ENCODE measurements at places on chromosomes 11 and 22.
A peak's percentile ranks its signal among the peaks of the same experiment; 100 is the strongest.

DNA sequence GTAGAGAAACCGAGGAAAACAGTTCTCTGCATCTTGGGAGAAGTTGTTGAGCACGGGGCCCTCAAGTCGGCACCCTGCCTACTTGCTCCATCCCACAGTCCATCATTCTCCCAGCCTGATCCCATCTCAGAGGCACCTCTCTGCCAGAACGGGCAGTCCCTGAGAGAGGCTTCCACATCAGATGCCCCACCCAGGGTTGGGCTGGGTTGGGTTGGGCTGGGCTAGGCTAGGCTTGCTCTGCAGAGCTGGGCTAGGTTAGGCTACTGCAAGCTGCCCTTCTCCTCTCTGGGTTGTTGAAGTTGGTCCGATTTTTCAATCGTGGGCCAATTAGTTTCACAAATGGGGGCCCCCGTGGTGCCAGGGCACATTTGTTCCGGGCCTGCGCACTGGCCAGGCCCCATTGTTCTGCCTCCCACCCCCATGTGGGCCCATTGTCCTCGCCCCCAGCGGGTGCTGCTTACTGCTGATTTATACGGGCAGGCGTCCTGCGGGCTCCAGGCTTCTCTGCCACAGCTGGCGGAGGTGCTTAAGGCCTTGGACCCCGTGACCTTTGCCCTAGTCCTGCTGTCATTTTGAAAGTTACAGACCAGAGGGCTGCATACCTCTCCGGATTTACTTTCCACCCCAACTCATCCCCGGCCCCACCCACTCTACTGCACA is 63.7 kb upstream of the NNMT start:
- DNase-seq = no peak

GRCh38 chr22:47163856-47164513 is 401.5 kb downstream of the TBC1D22A start:
- DNase-seq = no peak

DNA sequence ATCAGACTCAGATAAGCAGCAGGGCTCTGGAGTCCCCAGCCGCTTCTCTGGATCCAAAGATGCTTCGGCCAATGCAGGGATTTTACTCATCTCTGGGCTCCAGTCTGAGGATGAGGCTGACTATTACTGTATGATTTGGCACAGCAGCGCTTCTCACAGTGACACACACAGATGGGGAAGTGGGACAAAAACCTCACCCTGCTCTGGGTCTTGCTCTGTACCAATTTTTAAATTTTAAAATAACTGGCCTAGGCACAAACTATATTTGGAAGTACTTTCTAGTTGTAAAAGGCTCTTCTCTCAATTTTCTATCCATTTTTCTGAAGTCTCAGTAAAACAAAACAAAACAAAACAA is 131.7 kb downstream of the VPREB1 start:
- no peak for DNase-seq

GRCh38 chr11:123544631-123545375 is 109.6 kb downstream of the SCN3B start:
- DNase-seq = no peak

GRCh38 chr11:11988099-11988651 is 20.3 kb downstream of the DKK3 start:
- DNase-seq = no peak

DNA sequence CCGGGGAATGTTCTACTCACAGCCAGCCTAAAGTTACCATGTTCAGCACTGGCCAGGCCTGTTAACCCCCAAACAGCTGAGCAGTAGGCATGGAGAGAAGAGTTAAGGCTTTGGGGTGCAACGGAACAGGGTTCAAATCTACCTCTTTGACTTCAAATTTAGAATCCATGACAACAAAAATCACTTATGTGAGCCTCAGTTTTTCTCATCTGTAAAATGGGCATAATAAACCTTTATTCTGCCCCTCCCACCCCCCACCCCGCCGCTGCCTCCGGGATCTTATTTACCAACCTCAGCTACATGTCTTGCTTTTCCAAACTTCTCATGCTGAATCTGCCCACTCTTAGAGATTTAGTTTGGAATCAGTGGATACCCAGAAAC is 112.8 kb upstream of the CRYBB3 start:
- no peak for DNase-seq

- DNase-seq = no peak
These were observed 86.3 kb downstream of the MORC2 start for GRCh38 chr22:30882184-30882717.

- no peak for DNase-seq
These were observed 6.8 kb downstream of the CABP7 start for GRCh38 chr22:29726512-29727130.

DNA sequence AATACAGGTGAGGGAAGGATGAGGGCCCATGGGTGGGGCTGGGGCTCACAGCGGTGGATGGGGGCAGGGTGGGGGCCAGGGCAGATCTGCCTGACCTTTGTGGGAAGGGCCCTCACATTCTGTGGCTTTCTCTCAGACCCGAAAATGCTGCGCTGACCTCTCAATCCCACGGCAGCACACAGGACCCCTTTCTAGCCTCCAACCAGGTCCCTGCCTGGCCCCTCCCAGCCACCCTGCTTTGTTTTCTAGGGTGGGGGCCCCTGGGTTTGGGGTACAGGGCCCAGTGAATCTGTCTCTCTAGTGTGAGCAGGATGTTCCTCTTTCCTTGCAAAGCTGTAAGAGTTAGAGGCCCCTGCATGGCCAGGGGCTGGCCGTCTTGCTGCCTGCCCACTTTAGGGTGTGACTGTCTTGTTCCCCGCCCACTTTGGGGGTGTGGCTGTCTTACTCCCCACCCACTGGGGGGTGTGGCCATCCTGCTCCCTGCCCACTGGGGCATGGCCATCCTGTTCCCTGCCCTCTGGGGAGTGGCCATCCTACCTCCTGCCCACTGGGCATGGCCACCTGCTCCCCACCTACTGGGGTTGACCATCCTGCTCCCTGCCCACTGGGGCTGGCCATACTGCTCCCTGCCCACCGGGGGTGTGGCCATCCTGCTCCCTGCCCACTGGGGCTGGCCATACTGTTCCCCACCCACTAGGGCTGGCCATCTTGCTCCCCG is 11.5 kb downstream of the PARVG start:
- no peak for DNase-seq

DNA sequence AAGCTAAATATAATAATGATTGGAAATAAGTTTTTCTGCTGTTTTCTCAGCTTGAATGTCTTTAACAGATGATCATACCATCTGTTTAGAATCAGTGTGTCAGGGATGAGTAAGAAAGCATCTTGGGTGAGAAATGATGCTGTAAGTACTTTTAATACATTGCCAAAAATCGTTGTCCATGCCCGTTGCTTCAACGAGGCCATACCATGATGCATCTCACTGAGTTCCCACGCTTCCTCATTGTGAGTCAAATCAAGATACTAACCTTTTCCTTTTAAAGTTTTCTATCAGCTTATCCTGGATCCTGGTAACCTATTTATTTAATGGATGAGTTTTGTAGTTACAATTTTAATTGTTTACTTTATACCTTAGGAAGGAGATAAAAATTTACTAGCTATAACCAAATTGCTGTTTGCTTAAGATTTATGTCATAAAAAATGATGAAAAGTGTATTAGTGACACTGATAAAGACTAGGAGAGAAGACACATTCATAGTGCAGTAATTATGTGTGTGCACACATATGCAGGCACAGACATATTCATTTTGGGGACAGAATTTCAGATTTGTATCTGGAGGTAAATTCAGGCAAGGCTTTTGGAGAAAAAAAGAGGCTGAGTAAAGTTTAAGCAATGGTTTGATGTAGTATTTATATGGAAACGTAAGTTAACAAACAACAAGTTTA is 154.8 kb downstream of the UVRAG start:
- no peak for DNase-seq

- peak; percentile 20 for DNase-seq
These were observed 137.7 kb downstream of the WT1 start for GRCh38 chr11:32297611-32298011.

- peak; percentile 99 for DNase-seq
These were observed 889 bp downstream of the PLAAT4 start for GRCh38 chr11:63537293-63538101.

DNA sequence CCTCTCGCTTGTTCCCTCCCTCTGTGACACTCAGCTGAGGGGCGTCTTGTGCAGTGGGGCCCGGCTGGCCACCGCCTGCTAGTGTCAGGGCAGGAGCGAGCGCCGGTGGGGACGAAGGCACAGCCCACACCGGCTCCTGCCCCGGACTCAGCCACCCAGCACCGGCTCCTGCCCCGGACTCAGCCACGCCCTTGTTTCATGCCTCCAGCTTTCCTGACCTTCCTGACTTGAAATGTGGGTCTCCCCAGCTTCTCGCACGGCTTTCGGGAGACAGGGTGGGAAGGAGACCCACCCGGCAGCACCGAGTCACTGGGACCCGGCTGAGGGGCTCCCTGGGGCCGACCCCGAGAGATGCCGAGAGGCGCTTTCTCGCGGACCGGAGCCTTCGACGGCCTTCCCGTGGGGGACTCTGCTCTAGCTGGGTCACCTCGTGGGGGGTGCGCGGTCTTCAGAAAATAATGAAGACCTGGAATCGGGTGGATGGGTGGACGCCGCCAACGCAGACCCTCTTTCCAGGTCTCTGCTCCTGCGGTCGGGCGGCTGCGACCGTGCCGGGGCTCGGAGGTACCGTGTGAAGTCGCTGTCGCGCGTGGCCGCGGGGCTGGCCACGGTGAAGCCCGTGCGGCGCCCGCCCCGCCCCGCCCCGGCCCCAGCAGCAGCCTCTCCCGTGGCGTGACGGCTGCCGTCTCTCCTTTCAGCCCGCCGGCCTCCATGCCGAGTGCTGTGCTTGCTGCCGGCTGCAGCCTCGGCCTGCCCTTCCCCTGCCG is 10.2 kb downstream of the GLB1L2 start:
- no peak for DNase-seq

- no peak for DNase-seq
These were observed at the start of gene XKR3 for GRCh38 chr22:16824716-16825687. Gene XKR3, minus strand, starts transcription at chr22:16825411. Its CDS starts 17,338 bp downstream, at chr22:16808073.

Measured in astrocyte of the cerebellum (primary cell).